Endothelial cell (in vitro differentiated cells): ENCODE measurements at places on chromosomes 6 and 20.

DNA sequence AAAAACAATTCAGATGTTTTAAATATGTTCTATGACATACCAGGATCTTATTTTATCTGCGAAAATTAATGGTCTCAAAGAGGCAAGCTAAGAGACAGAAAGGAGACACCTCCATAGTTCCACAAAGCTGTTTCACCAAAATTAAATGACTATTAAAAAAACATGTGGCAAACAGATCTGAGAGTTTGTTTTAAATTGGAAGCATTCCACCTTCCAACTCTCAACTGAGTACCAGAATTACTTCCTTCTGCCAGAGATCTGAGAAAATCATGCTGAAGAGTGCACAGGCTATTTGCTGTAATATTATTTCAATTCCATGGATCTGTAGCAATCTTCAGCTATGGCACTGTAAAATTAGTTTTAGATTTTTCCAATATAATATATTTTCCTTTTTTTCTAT lies 669.5 kb upstream of the MARCKS start:
- no peak for DNase-seq

DNA sequence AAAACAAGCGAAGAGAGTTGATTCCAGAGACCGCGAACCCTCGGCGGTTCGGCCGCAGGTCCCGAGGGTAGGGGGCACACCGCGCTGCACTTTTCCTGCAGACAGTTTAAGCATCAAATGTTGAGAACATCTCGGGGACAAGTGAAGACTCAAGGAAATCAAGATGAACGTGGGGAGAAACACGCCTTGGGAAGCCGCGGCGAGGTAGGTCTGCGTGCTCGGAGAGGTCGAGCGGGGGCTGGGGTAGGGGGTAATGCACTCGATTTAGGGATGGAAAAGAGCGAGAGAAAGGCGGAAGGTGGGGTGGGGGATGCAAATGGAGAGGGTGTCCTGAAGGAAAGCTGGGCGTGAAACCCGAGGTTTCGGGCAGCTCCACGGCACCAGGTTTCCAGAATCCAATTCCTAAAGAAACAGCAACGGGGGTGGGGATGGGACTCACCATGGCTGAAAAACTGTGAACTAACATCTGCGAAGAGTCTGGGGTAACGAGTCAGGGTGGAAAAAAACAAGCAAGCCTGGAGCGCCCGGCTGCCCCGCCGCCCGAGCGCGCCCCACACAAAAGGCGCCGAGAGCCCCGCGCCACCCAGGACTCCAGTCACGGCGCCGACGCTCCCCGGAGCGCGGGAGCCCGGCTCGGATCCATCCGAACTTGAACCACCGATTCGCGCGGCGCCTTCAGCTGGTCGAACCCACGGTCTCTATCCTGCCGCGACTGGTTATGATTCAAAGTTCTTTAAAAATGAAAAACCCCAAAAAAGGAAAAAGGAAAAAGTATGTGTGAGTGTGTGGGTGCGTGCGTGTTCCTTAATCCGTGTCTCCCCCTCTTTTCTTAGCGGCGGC lies 3.5 kb downstream of the TFAP2A start:
- DNase-seq = no peak

- no peak for DNase-seq
These were observed 10.9 kb downstream of the CASP8AP2 start for GRCh38 chr6:89840538-89840937.

DNA sequence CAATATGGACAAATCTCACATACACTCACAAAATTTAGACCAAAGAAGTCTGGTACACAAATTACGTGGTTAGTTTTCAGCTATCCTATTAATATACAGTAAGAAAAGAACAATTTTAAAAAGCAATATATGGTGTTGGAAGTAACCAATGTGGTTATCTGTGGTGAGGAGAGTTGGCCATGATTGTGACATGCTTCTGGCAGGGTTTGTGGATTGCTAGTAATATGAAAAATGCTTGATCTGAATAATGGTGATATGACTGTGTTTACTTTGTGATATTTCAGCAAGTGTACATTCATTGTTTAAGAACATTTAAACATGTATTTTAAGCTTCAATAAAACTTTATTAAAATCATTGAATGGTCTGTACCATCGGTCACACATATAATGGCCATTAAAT lies 99.1 kb downstream of the ADGB start:
- DNase-seq = no peak

GRCh38 chr6:160088069-160088783 lies 33.4 kb upstream of the SLC22A1 start:
- peak; percentile 55 for DNase-seq

DNA sequence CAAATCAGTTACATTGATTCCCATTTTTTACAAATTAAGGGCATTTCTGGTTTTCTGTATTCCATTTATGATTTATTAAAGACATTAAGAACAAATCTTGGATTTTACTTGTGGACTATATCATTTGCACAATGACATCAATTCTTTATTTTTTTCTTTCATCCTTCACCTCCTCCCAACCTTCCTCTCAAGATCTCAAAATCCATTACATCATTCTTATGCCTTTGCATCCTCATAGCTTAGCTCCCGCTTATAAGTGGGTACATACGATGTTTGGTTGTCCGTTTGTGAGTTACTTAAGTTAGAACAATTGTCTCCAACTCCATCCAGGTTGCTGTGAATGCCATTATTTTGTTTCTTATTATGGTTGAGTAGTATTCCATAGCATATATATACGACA lies 752.8 kb downstream of the CD109 start:
- no peak for DNase-seq

DNA sequence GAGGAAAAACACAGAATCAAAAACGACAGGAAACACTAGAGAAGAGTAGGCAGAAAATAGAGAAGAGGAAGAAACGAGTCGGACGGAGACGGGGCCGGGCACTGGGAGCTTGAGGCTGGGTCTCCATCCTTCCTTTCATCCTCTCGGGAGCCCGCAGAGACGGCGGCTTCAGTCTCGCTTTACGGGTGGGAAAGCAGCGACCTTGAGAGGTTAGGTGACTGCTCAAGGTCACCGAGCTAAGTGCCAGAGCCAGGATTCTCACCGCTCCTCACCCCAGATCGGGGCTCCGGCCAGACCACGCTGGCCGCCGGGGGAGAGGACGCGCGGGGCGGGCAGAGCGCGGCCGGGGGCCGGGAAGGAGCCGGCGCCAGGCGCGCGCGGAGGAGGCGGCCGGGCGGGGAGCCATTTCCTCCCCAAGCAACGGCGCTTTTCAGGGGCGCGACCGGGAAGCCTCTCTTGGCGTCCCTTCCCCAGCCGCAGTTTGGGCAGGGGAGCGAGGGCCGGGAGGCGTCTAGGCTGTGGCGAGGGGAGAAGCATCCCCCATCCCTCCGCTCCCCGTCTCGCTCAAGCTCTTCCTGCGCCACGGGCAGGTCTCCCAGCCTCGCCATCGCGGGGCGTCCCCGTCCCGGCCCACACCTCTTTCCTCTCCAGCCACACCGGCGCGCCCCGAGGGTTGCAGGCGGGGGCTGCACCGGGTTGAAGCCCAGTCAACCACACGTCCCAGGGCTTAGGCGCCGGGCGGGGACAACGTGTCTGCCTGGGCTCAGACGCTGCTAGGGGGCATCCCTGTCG lies 24.1 kb upstream of the MAP3K7 start:
- DNase-seq = peak; percentile 53

DNA sequence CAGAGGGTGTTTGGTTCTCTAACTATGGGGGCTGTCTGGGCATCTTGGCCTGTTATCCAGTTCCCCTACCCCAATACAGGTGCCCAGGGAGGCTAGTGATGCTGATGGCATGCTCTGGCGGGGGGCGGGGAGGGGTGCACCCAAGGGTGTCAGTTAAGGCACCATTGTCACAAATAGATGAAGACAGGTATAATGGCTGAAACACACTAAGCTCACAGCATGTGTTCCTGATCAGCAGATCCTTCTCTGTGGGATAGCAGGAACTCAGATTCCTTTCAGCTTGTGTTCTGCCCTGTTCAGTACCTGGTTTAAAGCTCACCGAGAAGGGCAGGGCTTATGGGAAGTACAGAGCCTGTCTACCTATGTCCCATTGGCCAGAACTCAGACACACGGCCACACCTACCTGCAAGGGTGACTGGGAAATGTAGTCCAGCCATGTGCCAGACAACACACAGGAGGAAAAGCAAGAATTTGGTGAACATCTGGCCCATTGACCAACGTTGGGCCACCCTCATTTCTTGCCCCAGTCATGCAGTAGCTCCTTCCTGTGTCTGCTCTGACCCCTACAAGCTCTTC lies 3.4 kb upstream of the RSPO4 start:
- DNase-seq = peak; percentile 49
